ENCODE measurements at places on chromosomes 3 and 15.

DNA sequence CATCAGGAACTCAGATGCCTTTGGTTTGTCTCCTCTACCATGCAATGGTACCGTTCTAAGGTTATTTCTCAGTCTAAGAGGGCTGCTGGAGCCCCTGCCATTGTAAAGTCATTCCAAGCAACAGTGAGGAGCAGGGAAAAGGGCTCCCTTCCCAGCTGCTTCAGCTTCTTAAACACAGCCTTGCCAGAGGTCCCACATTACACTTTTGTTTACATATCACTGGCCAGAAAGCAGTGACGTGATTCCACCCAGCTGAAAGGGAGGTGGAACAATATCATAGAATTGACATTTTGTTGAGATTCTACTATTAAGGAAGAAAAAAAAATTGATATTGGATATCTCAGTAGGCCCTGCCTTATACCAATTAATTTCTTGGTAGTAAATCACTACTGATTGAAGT, 194.6 kb downstream of the SUCLG2 start:
- H3K36me3 ChIP-seq: peaks cover 15% of the 10 kb centered on the region
- H3K27me3 ChIP-seq: no peaks in the 10 kb centered on the region
- no peaks in the 10 kb centered on the region for H3K4me1 ChIP-seq
- DNase-seq: no peak

DNA sequence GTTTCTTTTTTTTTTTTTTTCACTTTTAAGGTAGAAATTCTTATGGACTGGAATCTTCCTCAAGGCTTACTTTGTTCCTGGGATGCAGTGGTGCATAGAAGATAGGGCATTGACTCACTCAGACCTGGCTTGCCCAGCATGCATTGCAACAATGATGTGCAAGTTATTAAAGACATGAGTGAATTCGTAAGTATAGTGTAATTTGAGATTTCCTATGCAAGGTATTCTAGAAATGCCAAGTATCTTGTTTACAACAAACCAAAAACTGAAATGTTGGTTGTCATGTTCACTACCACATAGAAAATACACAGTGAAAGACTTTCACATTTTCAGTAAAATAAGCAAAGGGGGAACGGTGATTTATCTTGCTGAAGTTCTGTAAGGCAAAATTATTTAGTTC, 56.5 kb upstream of the FNDC3B start:
- DNase-seq: no peak
- no peak overlapping the region for H3K4me3 ChIP-seq
- H3K4me1 ChIP-seq: no peaks in the 10 kb centered on the region
- H3K27ac ChIP-seq: no peak overlapping the region
- no peaks in the 10 kb centered on the region for H3K27me3 ChIP-seq

- H3K4me3 ChIP-seq: no peak overlapping the region
- H3K36me3 ChIP-seq: no peaks in the 10 kb centered on the region
- no peaks in the 10 kb centered on the region for H3K27me3 ChIP-seq
- DNase-seq: no peak
- H3K27ac ChIP-seq: no peak overlapping the region
Measured at GRCh38 chr3:8895829-8896228, 67.4 kb downstream of the RAD18 start.

DNA sequence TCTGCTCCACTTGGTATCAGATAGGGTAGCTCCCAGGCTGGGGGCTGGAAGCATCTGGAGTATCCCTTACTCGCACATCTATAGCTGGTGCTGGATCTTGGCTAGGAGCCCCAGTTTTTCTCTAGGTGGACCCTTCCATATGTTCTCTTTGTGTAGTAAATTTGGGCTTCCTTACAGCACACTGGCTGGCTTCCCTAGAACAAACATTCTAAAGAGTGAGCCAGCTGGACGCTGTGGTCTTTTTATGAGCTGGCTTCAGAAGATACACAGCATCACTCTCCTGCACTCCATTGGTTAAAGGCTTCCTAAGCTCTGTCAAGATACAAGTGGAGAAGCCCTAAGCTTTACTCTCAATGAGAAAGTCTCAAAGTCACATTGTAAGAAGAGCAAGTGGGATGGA, 322.1 kb downstream of the WDR72 start:
- no peak overlapping the region for H3K27ac ChIP-seq
- DNase-seq: no peak

DNA sequence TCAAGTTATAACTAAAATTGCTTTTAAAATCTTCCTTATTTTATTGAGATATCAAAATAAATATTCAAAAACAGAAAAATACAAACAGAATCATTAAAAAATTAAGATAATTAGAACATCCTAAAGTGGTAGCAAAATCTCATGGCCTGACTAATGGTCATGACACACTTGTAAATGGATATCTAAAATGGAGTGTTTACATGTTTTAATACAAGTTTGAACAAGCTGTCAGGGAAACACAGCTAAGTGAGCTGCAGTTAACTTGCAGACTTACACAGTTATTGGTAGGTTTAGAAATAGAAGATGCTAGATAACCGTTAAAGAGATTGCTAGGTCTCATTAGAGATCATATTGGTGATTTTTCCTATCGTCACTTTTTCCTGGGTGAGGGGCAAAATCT, 242.3 kb downstream of the LPP start:
- no peak overlapping the region for H3K27ac ChIP-seq
- H3K4me1 ChIP-seq: no peaks in the 10 kb centered on the region
- H3K27me3 ChIP-seq: no peaks in the 10 kb centered on the region
- no peak overlapping the region for H3K4me3 ChIP-seq

GRCh38 chr15:99631255-99631654, 65.5 kb downstream of the MEF2A start:
- no peak for DNase-seq
- H3K4me3 ChIP-seq: no peak overlapping the region
- no peaks in the 10 kb centered on the region for H3K4me1 ChIP-seq
- H3K36me3 ChIP-seq: peaks cover 14% of the 10 kb centered on the region
- H3K27me3 ChIP-seq: no peaks in the 10 kb centered on the region
- H3K27ac ChIP-seq: no peak overlapping the region

GRCh38 chr3:5731100-5731499, 543.6 kb downstream of the EDEM1 start:
- no peaks in the 10 kb centered on the region for H3K4me1 ChIP-seq
- no peaks in the 10 kb centered on the region for H3K27me3 ChIP-seq
- H3K27ac ChIP-seq: no peak overlapping the region
- H3K4me3 ChIP-seq: no peak overlapping the region

DNA sequence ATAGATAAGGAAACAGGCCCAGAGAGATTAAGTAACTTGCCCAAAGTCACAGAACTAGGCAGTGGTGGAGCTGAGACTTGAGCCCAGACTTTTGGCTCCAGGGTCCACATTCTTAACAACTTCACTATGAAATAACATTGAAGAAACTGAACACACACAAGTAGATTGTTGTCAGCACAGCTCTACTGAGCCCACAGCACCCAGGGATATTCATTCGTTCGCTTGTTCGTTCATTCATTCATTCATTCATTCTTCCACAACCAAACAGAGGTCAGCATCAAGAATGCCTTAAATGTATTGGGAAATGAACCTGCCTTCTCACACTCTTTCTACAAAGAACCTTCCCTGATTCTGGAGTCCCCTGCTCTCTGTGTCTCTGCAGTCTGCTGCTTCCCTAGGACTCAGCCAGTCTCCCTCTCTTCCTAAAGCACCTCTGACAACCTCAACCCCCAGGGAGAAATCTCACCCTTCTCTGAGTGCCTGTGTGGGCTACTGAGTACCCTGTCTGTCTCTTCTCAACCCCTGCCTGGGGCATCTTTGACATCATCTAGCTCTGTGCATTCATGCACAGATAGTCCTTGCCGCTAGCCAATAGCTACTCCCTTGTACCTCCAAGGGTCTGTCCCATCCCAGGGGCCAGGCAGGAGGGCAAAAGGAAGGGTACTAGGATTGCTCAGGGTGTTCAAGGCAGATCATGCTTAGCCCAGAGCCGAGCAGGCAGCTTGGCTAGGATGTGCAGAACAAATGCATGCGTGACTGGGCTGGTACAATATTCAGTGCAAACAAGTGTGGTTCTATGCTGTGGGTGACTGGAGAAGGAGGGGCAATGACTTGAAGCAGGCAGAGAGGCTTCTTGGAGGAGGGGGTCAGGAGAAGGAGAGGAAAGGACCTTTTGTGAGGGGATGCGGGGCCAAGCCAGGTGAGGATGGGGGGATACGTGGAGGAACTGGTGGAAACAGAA, 3.4 kb downstream of the LINGO1 start:
- H3K4me1 ChIP-seq: peaks cover 9% of the 10 kb centered on the region
- H3K27ac ChIP-seq: no peak overlapping the region
- no peak for DNase-seq
- H3K27me3 ChIP-seq: peaks cover 17% of the 10 kb centered on the region

GRCh38 chr15:24954783-24955530, at the start of the genes SNRPN and SNURF:
SNRPN (plus strand) TSS chr15:24954987; CDS start chr15:24974454, 19,467 bp downstream.
SNURF (plus strand) TSS chr15:24954987; CDS start chr15:24955049, 62 bp downstream.
- DNase-seq: peak; percentile 44
- H3K27me3 ChIP-seq: no peaks in the 10 kb centered on the region
- peak within 1 kb of the TSS; percentile 85 for H3K27ac ChIP-seq
- no peaks in the 10 kb centered on the region for H3K36me3 ChIP-seq
- peak within 1 kb of the TSS; percentile 92 for H3K4me3 ChIP-seq

DNA sequence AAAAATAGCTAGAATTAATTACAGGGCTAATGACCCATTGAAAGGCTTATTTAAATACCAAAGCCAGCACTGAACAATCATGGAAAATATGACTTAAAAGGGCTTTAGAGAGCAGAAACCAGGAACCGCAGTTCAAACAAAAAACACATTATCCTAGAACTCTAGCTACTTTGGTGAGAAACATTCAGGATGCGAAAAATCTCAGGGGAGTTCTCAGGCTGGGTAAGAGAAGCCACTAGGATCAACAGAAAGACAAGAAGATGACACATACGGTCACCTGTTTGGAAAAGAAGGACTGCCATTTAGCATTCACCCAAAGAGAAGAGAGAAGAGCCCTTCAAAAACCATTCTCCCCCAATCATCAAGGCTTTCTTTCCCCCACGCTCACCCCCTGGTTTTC, 75.6 kb upstream of the ICE2 start:
- H3K27ac ChIP-seq: no peak overlapping the region
- no peak overlapping the region for H3K4me3 ChIP-seq
- H3K27me3 ChIP-seq: no peaks in the 10 kb centered on the region

DNA sequence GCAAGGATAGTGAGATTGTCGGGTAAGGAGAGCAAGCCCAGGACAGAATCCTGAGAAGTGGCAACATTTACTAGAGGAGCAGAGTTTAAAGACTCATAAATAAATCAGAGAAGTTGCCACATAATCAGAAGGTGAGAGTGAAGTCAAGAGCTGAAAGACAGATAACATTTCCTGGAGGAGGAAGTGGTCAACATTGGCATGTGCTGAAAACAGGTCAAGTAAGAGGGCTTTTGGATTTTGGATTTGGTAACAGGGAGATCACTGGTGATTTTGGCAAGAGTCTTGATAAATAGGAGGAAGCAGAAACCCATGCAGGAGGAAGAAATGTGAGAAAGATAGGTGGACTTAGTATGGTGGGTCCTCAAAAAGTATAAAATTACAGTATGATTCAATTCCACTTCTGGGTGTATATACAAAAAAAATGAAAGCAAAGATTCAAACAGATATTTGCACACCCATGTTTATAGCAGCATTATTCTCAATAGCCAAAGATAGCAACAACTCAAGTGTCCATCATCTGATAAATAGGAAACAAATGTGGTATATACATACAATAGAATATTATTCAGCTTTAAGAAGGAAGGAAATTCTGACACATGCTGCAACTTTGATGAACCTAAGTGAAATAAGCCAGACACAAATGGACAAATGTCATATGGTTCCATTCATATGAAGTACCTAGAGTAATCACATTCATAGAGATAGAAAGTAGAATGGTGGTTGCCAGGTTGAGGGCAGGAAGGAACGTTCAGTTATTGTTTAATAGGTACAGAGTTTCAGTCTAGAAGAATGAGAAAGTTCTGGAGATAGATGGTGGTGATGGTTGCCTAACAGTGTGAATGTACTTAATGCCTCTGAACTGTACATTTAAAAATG, 27.3 kb upstream of the MBNL1 start:
- no peaks in the 10 kb centered on the region for H3K27me3 ChIP-seq
- peak overlapping the region; percentile 24 for H3K4me3 ChIP-seq
- no peaks in the 10 kb centered on the region for H3K36me3 ChIP-seq
- peak overlapping the region; percentile 72 for H3K27ac ChIP-seq
- no peak for DNase-seq

DNA sequence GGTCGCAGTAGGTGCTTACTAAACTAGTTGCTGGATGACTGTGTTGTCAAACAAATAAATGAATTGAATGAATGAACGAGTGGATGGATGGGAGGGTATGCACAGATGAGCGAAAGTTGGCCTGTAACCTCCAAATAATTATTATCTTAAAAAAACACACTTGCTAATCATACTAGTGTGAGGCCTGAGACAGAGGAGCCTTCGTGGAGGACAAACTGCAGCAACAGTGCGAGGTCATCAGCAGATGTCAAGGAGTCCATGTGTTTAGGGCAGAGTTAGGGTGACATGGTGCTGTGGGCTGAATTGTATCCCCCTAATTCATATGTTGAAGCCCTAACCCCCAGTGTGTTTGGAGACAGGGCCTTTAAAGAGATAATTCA, 24.4 kb downstream of the CORO2B start:
- H3K36me3 ChIP-seq: no peaks in the 10 kb centered on the region
- no peaks in the 10 kb centered on the region for H3K27me3 ChIP-seq
- DNase-seq: no peak
- no peaks in the 10 kb centered on the region for H3K4me1 ChIP-seq
- no peak overlapping the region for H3K4me3 ChIP-seq
- H3K27ac ChIP-seq: no peak overlapping the region

DNA sequence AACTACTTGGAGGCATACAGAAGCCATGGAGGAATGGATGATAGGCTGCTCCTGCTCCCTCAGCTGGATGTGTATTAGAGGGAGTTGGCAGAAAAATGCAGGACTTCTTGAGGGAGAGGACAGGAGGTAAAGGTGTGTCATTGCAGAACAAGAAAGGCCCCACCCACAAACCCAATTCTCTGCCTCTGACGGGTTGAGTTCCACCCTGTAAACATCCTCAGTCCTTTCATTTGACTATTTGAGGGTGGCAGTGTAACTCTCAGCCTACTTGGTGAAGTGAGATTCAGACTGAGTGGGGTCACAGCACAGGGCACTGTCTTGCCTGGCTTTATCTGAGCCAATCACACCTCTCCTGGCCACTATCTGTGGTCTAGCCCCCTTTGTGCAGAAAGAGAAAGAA, at the start of gene TPRG1:
TSS of gene TPRG1 (plus strand) at position 265 of the 400 bp plus-strand sequence. CDS start 35,414 bp downstream, outside the sequence.
- no peak within 1 kb of the TSS for H3K4me3 ChIP-seq
- DNase-seq: peak; percentile 23
- no peaks in the 10 kb centered on the region for H3K4me1 ChIP-seq
- H3K36me3 ChIP-seq: no peaks in the 10 kb centered on the region

GRCh38 chr3:21944251-21944650, 193.2 kb upstream of the ZNF385D start:
- no peaks in the 10 kb centered on the region for H3K27me3 ChIP-seq
- no peak overlapping the region for H3K27ac ChIP-seq
- DNase-seq: no peak
- H3K4me1 ChIP-seq: no peaks in the 10 kb centered on the region

DNA sequence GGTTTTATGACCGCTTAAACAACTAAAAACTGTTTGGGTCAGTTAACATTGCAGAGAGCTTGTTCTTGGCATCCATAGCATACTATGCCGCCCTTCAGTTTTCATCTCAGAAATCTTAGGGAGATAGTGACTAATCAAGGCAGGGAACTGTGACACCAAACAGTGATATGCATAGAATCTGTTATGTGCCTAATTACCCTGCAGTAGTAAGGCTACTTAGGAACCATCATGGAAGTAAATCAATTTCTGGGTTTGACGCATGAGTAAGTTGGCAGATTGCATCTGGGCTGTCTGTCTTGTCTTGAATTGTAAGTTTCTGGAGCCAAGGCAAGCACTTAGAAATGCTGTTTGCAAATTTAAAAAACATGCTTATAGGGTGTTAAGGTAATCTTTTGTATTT, 22.5 kb downstream of the KCTD6 start:
- no peak for DNase-seq
- no peaks in the 10 kb centered on the region for H3K36me3 ChIP-seq
- no peaks in the 10 kb centered on the region for H3K27me3 ChIP-seq
- H3K4me3 ChIP-seq: no peak overlapping the region

Data from naive thymus-derived CD4-positive, alpha-beta T cell (primary cell).